ENCODE measurements at places on chromosomes 1 and 21. TPM values are rescaled to one million over a fixed set of nuclear protein-coding genes. Genes with fewer than 3 reads are reported as not detected.

The AKR7A3 gene
- total RNA-seq = 0.45 TPM

The OR2T2 gene
- not detected for total RNA-seq

GRCh38 chr21:32186804-32187203 lies 92.0 kb downstream of the MIS18A start:
- H3K27ac ChIP-seq = no peak overlapping the region
- H3K36me3 ChIP-seq = no peaks in the 10 kb centered on the region
- peaks cover 28% of the 10 kb centered on the region for H3K27me3 ChIP-seq

GRCh38 chr1:154335025-154335714 lies 9.8 kb downstream of the ATP8B2 start:
- H3K4me3 ChIP-seq = no peak overlapping the region
- peak overlapping the region; percentile 96 for H3K27ac ChIP-seq
- H3K27me3 ChIP-seq = no peaks in the 10 kb centered on the region
- H3K36me3 ChIP-seq = peaks cover 48% of the 10 kb centered on the region
- H3K4me1 ChIP-seq = peaks cover 22% of the 10 kb centered on the region

The OR2L5 gene
- total RNA-seq = not detected

- DNase-seq = no peak
- H3K27me3 ChIP-seq = no peaks in the 10 kb centered on the region
- peaks cover 12% of the 10 kb centered on the region for H3K36me3 ChIP-seq
- H3K4me3 ChIP-seq = peak overlapping the region; percentile 86
- H3K27ac ChIP-seq = peak overlapping the region; percentile 81
- H3K4me1 ChIP-seq = peaks cover 70% of the 10 kb centered on the region
Measured at GRCh38 chr1:85575363-85575995, 5.1 kb upstream of the CCN1 start.

GRCh38 chr1:175539986-175540385 lies 203.4 kb downstream of the TNR start:
- H3K27me3 ChIP-seq = no peaks in the 10 kb centered on the region
- H3K27ac ChIP-seq = no peak overlapping the region
- H3K4me3 ChIP-seq = no peak overlapping the region
- DNase-seq = no peak
- peaks cover 12% of the 10 kb centered on the region for H3K4me1 ChIP-seq
- H3K36me3 ChIP-seq = no peaks in the 10 kb centered on the region

- H3K36me3 ChIP-seq = no peaks in the 10 kb centered on the region
- H3K4me1 ChIP-seq = peaks cover 29% of the 10 kb centered on the region
Measured at GRCh38 chr1:203503836-203504235, 9.9 kb downstream of the OPTC start.

DNA sequence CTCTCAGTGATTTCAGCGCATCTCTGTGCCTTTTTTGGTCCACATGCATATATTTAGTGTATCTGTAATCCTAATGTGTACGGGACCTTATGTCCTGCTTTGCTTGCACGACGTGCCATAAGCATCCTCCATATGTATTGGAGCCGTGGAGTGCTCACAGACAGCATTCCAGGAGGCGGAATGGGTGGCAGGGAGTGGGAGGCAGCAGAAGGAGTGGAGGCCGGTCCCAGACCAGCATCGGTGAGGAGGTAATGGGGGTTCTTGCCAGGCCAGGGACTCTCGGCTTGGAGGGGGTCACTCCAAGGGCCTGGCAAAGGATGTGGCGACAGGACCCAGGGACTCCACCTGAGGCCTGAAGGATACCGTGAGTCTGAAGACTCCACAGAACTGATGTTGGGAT lies 185.0 kb downstream of the CAMTA1 start:
- peaks cover 11% of the 10 kb centered on the region for H3K27me3 ChIP-seq
- DNase-seq = no peak
- H3K36me3 ChIP-seq = no peaks in the 10 kb centered on the region

- no peaks in the 10 kb centered on the region for H3K4me1 ChIP-seq
- H3K27me3 ChIP-seq = no peaks in the 10 kb centered on the region
- no peak overlapping the region for H3K4me3 ChIP-seq
- no peaks in the 10 kb centered on the region for H3K36me3 ChIP-seq
Measured at GRCh38 chr1:71745326-71745725, 537.0 kb downstream of the NEGR1 start.

DNA sequence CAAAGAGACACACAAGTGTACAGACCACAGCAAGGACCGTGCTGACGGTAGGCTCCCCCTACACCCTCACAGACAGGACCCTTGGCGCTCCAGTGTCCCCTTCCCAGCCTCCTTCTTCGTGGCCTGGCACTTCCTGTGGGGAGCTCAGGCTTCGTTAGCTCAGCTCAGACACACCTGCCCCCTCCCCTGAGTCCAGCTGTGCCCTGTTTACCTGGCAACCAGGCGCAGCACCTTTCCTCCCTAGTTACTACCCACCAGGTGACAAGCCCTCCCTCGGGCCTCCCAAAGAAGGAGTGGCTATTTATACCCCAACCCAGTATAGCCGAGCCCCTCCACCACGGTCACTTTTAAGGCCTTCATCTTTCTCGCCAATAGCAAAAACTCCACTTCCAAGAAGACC lies 4.7 kb downstream of the CELF3 start:
- no peak overlapping the region for H3K4me3 ChIP-seq
- H3K36me3 ChIP-seq = peaks cover 2% of the 10 kb centered on the region
- peaks cover 15% of the 10 kb centered on the region for H3K27me3 ChIP-seq
- no peak for DNase-seq

The LCE2B gene
- not detected for total RNA-seq

The PRMT6 gene
- total RNA-seq = 18.8 TPM

- peaks cover 19% of the 10 kb centered on the region for H3K4me1 ChIP-seq
- H3K27me3 ChIP-seq = no peaks in the 10 kb centered on the region
- H3K27ac ChIP-seq = no peak overlapping the region
- no peak overlapping the region for H3K4me3 ChIP-seq
- no peak for DNase-seq
Measured at GRCh38 chr21:34276711-34277425, 86.9 kb upstream of the KCNE2 start.

DNA sequence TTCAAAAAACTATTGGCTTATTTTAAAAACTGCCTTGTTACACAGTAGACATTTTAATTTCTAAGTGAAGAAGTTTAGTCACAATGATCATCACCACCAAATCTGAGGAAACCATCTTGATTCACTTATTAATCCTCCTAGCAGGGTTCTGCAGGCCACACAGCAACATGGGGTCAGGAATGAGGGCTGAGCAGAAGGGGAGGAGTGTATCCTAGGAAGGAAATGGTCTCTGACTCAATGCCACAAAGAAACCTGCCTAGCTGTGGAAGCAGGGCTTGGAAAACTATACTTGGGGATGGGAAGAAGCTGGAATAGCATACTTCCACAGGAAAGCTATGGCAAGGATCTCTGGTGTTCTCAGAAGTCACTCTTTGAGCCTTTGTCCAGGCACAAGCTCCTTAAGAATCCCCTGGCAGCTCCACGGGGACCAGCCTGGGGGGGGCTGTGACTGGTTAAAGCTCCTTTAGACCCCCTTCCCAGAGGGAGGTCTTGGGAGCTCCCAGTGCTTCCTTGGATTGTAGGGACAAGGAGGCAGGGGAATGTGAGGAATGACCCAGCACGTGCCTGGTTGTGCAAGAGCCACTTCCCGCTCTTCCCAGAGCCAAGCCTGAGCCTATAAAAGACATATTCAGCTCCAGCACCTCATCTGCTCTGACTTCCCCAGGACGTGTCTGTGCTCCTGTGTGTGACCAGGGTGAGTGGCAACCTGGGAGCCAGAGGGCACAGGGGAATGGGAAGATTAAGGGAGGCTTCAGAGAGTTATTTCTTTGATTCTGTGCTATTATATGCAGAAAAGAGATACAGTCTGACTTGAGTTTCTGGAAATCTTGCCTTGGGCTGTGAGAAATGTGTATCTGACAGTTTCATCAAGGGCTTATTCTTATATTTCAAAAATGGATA lies at the start of gene LCE2A:
Gene LCE2A (plus strand): TSS at position 645 of the 900 bp plus-strand sequence. CDS start 557 bp downstream, outside the sequence.
- H3K27me3 ChIP-seq = no peaks in the 10 kb centered on the region
- no peak for DNase-seq
- H3K36me3 ChIP-seq = no peaks in the 10 kb centered on the region
- no peaks in the 10 kb centered on the region for H3K4me1 ChIP-seq

DNA sequence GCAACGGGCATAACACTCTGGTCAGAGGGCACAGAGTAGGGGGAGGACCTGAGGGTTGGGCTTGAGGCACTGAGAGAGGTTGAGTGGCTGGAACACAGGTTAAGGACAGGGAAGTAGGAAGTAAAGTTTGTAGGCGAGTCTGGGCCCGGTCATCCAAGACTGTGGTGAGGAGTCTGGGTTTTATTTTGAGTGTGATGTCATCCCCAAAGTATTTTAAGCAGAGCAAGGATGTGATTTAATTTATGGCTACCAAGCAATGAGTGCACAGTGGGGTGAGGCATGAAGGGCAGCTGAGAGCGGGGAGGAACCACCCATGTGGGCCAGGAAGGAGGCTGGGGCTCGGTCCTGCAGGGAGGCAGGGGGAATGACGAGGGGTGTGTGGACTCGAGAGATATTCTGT lies 11.2 kb upstream of the VWA5B1 start:
- H3K27ac ChIP-seq = no peak overlapping the region
- DNase-seq = no peak
- peaks cover 16% of the 10 kb centered on the region for H3K27me3 ChIP-seq
- H3K4me1 ChIP-seq = peaks cover 5% of the 10 kb centered on the region

The SYNC gene
- total RNA-seq = 72.5 TPM

DNA sequence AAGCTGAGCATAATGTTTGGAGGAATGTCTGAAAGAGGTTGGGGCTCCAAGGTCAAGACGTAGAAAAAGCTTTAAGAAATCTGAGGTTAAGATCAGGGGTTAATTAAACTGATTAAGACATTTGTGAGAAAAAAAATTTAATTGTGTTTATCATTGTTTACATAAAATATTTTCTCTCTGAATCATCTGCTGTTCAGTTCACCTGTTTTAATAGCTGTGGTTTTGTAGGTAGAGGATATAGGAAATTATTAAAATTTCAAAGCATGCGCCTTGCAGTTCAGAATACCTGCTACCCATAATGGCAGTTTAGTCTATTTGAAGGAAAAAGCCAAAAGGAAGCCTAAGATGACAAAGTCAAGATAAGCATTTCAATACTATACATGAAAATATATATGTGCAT lies 153.2 kb downstream of the SPATA46 start:
- H3K27me3 ChIP-seq = no peaks in the 10 kb centered on the region
- H3K36me3 ChIP-seq = no peaks in the 10 kb centered on the region
- H3K4me1 ChIP-seq = peaks cover 10% of the 10 kb centered on the region
- H3K4me3 ChIP-seq = no peak overlapping the region

DNA sequence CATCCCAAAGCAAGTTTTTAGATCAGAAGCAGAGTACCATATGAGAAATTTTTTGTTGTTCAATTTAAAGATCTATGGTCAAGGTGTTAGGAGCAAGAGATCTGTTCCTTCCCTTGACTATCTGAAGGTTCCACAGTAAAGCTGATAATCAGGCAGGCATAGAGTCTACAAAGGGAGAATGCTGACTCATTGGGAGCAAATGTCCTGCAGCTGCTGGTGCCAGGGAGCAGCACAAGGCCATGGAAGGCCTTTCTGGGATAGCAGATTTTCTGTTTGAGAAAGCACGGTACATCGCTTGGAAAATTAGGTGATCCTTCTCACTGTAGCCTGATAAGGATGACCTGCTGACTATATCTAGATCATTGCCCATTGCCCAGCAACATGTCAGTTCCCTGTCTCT lies 210.1 kb upstream of the C1orf87 start:
- no peak for DNase-seq
- no peaks in the 10 kb centered on the region for H3K36me3 ChIP-seq
- no peak overlapping the region for H3K27ac ChIP-seq

GRCh38 chr1:205962821-205963221 lies 19.6 kb upstream of the SLC26A9 start:
- DNase-seq = peak; percentile 69
- H3K27ac ChIP-seq = no peak overlapping the region
- H3K4me1 ChIP-seq = peaks cover 14% of the 10 kb centered on the region
- peaks cover 5% of the 10 kb centered on the region for H3K27me3 ChIP-seq

DNA sequence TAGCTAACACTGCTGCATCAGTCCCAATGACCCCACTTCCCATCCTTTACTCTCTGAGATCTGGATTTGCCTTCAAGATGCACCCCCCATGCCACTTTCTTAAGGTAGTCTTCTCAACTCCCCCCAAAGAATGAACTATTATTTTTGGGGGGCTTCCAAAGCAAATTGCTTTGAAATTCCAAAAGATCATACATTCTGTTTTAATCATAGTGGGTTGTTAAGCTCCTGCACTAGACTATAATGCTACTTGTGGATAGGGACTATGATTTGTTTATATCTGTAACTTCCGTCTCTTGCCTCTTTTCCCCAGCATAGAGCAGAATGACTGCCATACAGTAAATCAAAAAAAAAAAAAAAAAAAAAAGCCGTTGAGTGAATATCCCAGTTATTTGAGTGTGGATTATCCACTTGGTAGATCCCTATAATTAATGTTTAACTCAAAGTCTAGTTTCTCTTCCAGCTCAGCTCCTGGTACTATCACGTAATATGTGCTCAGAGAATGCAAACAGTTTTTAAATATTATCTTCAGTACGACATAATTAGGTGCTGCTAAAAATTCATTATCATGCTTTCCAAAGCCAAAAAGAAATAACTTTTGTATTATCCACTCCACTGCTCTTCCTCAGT lies 26.9 kb downstream of the KIRREL1 start:
- H3K4me1 ChIP-seq = peaks cover 98% of the 10 kb centered on the region
- H3K27me3 ChIP-seq = no peaks in the 10 kb centered on the region
- peaks cover 3% of the 10 kb centered on the region for H3K36me3 ChIP-seq
- peak overlapping the region; percentile 98 for H3K27ac ChIP-seq

DNA sequence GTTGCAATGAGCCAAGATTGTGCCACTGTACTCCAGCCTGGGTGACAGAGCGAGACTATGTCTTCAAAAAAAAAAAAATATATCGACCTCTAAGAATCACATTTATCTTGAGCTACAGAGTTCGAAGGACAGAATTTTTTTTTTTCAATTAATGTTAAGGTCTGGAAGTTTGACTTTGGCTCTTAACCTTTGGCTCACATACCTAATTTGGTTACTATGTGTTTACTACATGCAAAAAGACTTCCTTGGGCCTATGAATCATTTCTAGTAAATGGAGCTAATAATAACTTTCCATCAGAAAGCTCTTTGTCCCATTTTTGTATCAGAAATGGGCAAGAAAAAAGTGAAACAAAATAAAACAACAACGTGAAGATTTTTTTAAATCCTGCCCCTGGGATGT lies 351.2 kb downstream of the SMYD3 start:
- H3K4me1 ChIP-seq = peaks cover 14% of the 10 kb centered on the region
- DNase-seq = no peak
- H3K4me3 ChIP-seq = no peak overlapping the region
- no peaks in the 10 kb centered on the region for H3K27me3 ChIP-seq
- H3K36me3 ChIP-seq = no peaks in the 10 kb centered on the region

DNA sequence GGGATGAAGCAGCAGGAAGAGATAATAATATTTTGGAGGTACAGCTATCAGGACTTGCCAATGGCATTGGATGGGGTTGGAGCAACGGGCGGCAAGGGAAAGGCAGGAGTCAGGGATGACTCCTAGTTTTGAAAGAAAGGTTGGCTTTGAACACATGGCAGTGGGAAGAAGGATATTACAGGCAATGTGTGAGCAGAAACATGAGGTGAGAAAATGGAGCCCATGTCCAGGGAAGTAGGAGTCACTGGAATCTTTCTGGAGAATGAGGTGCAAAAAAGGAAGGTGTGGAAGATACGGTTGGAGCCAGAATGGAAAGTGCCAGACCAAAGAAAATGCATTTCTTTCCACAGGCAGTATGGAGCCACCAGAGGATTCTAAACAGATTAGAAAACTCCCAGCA lies 288.5 kb upstream of the KAZN start:
- H3K4me1 ChIP-seq = no peaks in the 10 kb centered on the region
- H3K4me3 ChIP-seq = no peak overlapping the region
- no peaks in the 10 kb centered on the region for H3K27me3 ChIP-seq
- DNase-seq = no peak
- H3K27ac ChIP-seq = no peak overlapping the region

- H3K4me3 ChIP-seq = peak overlapping the region; percentile 34
- H3K27me3 ChIP-seq = peaks cover 66% of the 10 kb centered on the region
- H3K36me3 ChIP-seq = peaks cover 6% of the 10 kb centered on the region
- H3K27ac ChIP-seq = no peak overlapping the region
- H3K4me1 ChIP-seq = peaks cover 4% of the 10 kb centered on the region
- no peak for DNase-seq
Measured at GRCh38 chr1:110673197-110673701, 1.5 kb downstream of the KCNA3 start.

The RBM15 gene
- total RNA-seq = 17.4 TPM
